NCI-H510A treated with DMSO at 0.1 percent for 48 hours (cell line): ENCODE measurements at places on chromosomes 16 and 17.

DNA sequence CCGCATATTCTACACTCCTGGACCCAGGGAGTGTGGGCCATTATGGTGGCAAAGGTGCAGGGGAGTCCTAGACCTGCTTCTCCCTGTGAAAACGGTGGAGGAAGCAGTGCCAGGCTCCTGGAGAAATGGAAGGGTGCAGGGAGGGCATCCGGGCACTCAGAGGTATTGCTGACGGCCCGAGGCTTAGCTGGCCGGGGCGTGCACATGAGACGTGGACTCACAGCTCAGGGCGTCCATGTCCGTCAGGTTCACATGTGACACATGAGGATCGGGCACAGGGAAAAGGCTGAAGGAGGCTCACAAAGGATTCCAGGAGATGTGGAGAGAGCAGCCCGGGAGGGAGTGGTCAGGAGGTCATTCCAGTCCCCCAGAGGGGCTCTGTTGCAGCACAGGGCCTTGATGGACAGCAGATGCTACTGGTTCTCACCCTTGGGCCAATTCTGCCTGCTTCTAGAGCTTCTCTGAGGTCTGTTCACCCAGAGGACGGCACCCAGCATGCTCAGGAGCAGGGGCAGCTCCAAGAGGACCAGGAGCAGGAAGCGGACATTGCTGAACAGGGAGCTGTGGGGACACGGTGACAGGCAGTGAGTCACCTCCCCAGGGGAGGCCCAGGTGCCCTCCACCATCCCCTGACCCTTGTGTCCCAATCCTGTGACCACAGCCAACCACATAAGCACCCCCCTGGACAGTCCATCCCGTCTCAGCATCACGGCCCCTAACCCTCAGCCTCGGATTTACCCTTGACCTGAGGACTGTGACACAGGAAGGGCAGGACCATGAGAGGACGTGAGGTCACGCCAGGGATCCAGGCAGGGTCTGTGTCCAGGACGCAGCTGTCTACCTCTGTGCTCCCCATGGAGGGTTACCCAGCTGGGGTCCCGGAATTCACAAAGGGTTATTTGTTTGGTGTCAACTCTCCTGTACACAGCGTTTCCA is 4.5 kb downstream of the CD300C start:
- no peak for DNase-seq

DNA sequence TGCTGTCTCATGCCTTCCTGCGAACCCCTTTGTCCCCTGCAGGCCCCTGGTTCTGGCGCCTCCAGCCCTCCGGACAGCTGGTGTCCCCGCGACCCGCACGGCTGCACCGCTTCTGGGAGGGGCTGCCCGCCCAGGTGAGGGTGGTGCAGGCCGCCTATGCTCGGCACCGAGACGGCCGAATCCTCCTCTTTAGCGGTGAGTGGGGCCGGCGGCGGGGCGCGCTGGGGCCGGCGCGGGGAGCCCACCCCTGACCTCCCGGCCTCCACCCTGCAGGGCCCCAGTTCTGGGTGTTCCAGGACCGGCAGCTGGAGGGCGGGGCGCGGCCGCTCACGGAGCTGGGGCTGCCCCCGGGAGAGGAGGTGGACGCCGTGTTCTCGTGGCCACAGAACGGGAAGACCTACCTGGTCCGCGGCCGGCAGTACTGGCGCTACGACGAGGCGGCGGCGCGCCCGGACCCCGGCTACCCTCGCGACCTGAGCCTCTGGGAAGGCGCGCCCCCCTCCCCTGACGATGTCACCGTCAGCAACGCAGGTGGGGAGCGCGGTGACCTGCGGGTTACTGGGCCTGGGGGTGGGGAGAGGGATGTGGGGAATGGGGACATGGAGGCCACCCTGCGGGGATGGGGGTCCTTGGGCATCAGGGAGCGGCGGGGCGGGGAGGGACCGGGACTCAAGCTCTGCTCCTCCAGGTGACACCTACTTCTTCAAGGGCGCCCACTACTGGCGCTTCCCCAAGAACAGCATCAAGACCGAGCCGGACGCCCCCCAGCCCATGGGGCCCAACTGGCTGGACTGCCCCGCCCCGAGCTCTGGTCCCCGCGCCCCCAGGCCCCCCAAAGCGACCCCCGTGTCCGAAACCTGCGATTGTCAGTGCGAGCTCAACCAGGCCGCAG is 7.1 kb upstream of the IL32 start:
- no peak for DNase-seq

GRCh38 chr17:21168555-21168865 is 41.7 kb downstream of the DHRS7B start:
- DNase-seq: no peak

DNA sequence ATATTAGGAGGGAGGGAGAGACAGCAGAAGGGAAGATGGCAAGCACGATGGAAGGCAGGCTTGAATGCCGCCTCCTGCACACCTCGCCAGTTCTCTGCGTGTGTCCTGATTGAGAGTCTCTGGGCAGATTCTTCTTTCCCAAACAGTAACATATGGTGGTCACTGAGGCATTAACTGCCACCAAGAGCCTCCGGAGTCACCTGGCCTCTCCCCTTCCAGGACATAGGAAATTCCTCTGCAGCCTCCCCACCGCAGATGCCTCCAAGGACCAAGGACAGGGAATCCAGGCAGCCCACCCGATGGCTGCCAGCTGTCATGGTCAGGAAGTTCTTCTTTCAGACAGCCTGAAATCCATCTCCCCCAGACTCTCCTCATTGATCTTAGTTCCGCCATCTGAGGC is 149.3 kb downstream of the ENGASE start:
- DNase-seq: no peak
